ENCODE measurements at places on chromosomes 4 and X. TPM values are rescaled to one million over a fixed set of nuclear protein-coding genes. Genes with fewer than 3 reads are reported as not detected.

The EMCN gene
- 2.5 TPM for total RNA-seq

The REELD1 gene
- not detected for total RNA-seq

The TCEAL5 gene
- not detected for total RNA-seq

The ASB12 gene
- total RNA-seq: 0.67 TPM

The SHROOM3 gene
- total RNA-seq: 248 TPM

The AKAP4 gene
- total RNA-seq: not detected

The SYTL4 gene
- total RNA-seq: 52.5 TPM

The MID1 gene
- total RNA-seq: 38.5 TPM

The CCDC110 gene
- 2.1 TPM for total RNA-seq

Measured in left colon (tissue), 2 donors.